ENCODE measurements at places on chromosomes 5 and 9.

GRCh38 chr9:77933019-77933418 lies 98.6 kb downstream of the GNAQ start:
- DNase-seq: peak; percentile 22

- no peak for DNase-seq
These were observed 4.7 kb upstream of the PTGS1 start for GRCh38 chr9:122366074-122366660.

DNA sequence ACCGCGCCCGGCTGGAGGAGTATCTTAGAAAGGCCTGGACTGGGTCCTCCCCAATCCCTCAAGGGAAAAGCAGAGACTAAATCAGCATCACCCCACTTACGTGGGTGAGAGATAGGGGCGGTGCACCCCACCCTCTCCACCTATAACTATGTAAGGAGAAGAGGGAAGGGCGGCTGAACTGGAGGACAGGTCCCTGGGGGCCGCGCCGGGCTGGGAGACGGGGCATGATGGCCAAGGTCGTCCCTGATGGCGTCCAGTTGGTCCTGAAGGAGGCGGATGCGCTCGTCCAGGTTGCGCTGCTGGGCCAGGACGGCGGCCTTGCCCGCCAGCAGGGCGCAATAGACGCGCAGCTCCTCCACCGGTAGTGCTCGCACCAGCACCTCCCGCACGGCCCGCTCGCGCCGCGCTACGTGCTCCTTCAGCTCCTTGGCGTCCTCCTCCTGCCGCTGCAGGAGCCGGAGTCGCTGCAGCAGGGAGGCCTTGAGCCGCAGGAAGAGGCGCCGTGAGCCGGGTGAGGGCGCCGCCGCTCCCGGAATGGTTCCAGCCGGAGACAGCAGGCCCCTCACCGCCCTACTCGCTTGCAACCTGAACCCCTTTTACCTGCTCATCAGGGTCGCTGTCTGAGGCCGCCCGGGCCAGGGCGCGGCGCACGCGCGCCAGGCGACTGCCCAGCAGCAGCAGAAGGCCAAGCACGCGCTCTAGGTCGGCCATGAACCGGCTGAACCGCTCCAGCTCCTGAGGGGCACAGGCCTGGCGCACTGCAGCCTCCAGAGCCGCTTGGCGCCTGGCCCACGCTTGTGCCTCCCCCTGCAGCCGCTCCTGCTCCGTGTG lies 7.6 kb downstream of the SHROOM1 start:
- DNase-seq: no peak

- peak; percentile 81 for DNase-seq
These were observed 33.8 kb downstream of the TGFBI start for GRCh38 chr5:136062366-136063274.

DNA sequence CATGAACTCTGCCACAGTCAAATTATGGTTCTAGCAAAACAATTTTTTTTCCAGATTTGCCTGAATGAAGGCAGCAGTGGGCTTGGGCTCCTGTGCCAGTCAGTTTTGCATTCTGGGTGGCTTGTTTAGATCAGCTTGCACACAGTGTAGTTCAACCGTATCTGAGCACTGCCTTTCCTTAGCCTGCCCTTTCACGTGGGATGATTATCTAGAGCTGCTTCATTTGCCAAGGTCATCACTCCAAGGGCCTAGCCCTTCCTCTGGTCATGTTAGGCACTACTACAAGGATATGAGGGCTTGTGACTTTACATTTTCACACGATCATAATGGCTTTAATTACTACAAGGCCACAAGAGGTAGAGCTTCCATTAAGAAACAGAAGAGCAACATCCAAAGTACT lies 150.6 kb upstream of the EFNA5 start:
- DNase-seq: no peak

DNA sequence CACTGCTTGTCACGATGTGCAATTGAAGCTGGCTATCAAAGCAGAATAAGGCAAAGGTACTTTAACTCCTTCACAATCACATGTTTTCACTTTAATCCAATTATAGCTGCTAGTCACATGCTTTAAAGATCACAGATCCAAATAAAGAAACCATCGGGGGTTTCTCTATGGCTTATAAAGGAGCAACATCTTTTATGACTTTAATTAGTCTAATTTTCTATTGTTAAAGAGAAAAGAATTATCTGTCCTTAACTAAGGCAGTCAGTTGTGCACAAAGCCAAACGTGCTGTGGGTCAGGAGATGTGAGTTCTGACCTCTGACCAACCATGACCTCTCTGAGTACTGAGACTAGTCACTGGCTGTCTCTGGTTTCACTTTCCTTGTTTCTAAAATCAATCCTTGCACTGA lies 561.1 kb downstream of the RAB3C start:
- no peak for DNase-seq

DNA sequence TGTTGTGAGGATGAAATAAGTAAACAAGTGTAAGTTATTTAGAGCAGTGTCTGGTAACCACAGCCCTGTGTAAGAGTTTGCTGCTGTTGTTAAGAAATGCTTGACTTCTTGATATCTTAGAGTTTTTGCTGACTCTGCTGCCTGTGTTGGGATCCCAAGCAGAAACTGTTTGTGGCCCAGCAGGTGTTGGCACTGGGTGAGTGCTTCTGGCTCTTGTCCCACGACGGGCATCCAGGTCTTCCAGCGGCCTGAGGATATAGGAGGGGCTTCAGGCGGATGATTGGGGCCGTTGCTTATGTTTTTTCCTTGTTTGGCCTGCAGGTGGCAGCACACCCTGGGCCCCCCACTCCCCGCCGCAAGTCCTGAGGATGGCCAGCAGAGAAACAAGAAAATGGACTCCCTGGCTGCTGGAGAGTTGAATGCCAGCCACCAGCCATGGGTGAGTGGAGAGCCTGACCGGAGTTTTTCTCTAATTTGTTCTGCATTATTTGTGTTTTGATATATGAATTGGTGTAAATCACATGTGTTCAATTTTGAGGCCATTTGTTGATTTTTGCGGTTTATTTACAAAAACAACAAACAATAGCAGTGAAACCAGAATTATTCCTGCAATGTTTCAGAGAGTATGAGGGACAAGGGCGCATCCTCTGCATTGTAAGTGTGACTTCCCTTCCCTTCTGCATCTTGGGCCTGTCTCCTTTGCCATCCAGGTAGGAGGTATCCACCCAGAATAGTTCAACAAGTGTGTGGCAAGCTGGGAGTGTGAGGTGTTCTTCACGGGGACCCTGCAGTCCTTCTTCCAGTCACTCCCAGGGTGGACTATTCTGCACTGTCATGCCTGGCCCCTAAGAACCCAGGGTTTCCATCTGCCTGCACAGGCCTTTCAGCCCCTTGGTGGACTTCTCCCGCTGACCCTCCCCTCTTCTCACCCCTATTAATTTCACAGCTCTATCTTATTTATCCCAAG lies 50.3 kb downstream of the SLC22A5 start:
- peak; percentile 76 for DNase-seq

DNA sequence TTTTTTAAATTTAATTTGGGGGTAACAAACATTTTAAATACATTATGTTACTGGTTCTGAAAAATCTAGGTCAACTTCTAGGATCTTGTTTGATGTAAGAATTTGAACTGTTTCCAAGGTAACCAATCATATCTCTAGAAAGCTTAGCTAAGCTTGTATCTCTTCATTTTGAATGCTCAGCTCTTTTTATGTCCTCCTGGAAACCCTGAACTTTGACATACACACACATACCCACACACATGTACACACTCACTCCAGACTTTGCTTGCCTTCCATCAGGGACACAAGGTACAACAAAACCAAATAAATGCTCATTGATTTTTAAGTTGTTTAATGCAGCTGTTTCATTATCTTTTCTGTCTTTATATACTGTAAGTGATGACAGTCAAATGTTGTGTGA lies 178.5 kb downstream of the RAB3C start:
- DNase-seq: no peak

GRCh38 chr9:109002141-109002540 lies 11.2 kb downstream of the CTNNAL1 start:
- no peak for DNase-seq

GRCh38 chr5:168219515-168220410 lies 71.7 kb upstream of the WWC1 start:
- peak; percentile 92 for DNase-seq

- peak; percentile 71 for DNase-seq
These were observed 606 bp downstream of the EEIG1 start for GRCh38 chr9:127980060-127980705.

GRCh38 chr5:149807176-149807575 lies 77.1 kb downstream of the PPARGC1B start:
- DNase-seq: no peak

DNA sequence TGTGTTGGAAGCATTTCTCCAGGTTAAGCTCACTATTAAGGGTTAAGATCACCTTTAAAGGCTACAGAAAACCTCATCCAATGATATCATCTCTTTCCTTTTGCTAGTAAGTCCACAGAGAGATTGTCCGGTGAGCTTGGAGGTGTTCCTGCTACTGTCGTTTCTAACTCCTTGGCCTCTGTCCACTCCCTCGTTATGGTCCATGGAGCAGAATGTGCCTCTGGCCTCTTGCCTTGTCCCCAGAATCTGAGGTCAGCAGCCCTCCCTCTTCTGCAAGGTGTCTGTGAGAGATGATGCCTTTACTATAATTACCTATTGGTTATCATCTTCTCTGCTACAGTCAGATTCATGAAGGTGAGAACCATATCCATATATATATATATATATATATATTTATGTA lies 15.0 kb downstream of the ORM2 start:
- no peak for DNase-seq

DNA sequence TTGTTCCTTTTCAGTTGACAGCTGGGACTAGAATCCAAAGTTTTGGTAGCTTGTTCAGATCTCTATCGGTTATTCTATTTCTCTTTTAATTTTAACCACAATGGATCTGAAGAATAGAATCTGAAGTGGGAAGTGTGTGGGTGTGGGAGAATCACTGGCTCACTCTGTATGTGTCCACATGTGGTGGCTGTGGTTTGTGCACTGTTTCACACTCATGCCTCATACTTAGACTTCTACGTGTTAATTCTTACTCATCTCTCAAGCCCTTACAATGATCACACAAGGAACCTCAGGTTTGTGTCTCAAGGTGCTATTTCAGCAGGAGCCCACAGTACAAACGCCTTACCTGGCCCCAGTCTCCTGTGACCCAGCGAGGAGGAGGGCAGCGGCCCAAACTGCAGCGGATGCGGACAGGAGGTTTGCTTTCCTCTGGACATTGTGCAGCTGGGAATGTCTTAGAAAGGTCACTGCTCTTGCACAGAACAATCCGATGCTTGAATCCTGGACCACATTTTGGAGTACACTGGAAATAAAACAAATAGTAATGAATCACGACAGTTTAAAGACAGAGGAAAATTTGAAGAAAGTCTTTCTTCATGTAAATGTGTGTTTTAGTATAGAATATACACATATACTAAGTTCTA lies 309.1 kb downstream of the ADAMTS6 start:
- no peak for DNase-seq

DNA sequence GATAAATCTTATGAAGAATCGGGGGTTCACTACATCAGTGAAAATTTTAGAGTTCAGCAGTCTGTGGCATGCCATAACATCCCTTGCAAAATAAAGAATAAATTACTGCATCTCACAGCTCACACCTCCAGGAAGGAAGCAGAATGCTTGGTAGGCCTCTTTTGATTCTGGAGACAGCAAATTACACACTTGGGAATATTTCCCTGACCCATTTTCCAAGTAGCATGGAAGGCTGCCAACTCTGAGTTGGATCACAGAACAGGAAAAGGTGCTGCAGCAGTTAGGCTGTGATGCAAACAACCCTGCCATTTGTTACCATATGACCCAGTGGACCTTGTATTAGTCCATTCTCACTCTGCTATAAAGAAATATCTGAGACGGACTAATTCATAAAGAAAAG lies 293.5 kb downstream of the ASTN2 start:
- no peak for DNase-seq

DNA sequence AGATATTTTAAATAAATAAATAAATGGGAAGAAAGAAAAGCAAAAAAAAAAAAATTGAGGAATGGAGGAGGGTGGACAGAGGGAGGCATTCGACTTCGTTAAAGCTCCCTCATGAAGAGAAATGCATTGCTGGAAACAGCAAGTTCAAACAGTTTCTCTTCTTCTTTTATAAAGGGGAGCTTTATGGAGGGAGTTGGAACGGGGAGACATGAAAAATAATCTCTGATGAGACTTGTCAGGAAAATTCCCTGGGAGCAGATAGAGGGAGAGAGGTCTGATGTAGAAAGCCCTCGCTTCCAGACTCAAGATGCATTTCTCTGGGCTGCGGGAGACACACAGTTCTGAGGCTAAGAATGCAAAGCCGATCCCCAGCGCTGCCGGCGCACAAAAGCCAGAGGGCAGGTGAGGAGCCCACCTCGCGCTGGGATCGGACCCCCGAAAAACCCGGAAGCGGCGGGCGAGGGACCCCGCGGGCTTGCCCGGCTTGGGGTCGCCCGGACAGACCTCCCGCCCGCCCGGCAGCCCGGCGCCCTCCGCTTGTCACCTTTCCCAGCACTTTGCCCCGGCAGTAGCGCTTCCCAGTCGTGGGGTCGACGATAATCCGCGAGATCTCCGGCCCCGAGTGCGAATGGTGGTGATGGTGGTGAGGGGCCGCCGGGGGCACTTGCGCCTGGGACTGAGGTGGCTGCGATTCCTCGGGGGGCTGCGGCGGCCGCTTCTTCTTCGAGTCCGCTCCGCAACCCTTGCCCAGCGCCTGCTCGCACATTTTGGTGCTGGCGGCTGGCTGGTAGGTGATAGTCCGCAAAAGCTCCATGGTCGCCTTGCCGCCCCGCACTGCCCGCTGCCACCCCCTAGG lies 512 bp downstream of the PLK2 start:
- no peak for DNase-seq

DNA sequence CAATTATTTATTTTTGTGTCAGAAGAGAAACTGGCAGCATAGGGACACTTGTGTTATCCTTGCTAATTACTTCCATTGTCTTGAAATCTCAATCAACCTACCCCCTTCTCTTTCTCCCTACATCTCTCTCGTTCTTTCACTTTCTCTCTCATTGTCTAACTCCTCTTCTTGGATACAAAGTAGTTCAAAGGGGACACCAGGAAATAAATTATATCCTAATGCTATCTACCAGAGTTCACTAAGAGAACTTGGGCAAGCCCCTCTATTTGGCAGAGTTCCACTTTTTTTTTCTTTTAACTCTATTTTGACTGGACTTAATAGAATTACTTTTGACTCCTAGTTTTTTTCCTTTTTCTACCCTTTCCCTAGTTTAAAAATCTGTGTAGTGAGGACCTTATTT lies 102.2 kb downstream of the MEF2C start:
- DNase-seq: no peak

DNA sequence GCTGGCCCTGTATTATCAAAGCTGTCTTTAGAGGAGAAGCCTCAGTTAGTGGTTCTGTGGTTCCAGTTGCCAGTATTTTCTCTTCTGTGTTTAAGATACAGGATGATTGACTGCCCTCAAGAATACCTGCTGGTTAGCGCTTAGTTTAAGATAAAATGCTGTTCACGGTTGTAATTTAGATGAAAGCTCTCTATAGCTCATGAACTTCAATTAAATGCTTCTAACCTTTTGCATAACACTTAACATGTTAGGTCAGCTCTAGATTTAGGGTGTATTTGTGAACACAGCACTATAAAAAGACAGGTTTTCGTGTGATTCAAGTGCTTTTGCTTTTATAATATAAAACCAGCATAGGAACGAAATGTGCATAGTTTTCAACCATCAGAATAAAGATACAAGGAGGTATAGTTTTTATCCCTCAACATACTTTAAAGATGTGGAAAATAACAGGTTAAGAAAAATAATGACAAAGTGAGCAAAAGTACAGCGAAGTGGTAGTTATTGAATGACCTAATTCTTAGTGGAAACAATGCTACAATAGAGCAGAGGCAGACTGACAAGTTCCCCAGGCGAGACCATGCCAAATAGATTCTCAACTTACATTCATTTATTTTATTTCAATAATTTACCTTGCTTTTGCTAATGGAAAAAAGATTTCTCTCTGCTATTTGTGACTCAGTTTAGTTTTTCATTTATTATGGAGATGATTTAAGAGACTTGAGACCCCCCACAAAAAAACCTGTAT lies 602.6 kb upstream of the DMAC1 start:
- no peak for DNase-seq
